ENCODE measurements at places on chromosomes 12 and 14.

GRCh38 chr14:77011245-77011644, 17.3 kb downstream of the IRF2BPL start:
- peak; percentile 17 for DNase-seq

DNA sequence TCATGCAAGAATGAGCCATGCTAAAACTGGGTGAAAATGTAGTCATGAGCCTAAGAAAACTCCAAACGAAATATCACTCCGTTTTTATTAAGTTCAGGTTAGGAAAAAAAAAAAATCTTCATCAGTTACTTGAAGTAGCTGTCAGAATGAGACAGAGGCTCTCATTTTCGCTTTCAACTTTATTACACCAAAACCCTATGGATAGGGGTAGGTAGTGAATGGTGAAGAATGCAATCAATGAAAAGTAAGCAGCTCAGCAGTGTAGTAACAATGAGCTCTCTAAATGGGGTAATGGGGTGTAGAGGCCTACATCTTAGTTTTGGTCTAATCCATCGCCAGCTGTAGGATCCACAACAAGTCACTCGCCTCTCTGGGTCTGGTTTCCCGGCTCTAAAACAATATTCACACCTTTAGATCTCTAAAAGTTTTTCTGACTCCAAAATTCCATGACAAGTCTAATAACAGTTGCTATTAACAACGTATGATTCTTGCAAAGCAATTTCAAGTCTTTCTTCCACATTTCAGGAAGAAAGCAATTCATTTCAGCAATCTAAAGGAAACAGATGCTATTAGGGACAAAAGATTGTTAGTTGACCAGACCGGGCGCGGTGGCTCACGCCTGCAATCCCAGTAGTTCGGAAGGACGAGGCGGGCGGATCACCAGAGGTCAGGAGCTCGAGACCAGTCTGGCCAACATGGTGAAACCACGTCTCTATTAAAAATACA, 1.7 kb downstream of the BTBD7 start:
- no peak for DNase-seq

DNA sequence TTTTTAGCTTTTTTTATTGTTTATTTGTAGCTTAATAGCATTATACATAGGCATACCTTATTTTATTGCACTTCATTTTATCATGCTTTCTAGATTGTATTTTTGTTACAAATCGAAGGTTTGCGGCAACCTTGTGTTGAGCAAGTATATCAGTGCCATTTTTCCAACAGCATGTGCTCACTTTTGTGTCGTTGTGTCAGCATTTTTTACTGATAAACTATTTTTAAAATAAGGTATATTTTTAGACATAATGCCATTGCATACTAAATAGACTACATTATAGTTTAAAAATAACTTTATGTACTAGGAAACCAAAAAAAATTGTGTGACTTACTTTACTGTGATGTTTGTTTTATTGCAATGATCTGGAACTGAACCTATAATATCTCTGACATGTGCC, 56.2 kb upstream of the RESF1 start:
- DNase-seq = no peak

DNA sequence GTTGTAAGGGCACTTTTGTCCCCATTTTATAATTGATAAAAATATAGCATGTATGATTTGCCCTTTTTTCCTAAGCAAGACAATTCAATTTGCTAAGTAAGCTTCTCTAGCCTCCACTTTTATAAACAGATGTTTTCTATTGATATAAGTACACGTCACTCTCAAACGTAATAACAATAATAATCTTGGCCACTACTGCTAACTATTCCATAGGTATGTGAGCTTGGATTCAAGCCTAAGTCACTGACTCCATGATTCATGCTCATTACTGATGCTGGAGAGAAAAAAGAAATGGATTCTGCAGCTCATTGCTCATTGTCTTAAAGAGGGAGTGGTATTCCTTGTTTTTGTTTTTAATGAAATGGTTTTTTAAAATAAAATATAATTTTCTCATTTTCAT, 661.0 kb downstream of the GALC start:
- DNase-seq = no peak

DNA sequence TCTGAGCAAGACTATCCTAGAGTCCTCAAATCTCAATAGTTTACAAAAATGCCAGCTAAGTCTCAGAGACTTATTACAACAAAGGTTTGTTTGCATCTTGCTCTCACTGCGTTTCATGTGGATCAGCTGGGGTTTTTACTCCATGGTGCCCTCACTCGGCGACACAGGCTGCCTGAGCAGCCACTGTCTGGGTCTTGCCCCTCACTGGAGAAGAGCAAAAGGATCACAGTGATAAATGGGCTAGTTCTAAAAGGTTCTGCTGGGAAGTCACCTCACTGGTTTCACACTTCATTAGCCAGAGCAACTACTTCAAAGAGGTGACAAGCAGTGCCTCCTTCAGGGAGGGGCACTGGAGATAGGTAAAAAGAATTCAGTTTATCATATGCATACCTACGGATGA, 392.0 kb downstream of the RPL10L start:
- DNase-seq = no peak

GRCh38 chr12:9064201-9064814, 51.4 kb downstream of the A2M start:
- DNase-seq = no peak

- DNase-seq = no peak
Observed at GRCh38 chr12:107134558-107134957, 41.2 kb upstream of the CRY1 start.

All from NCI-H1436 (cell line).